Thyroid gland (tissue), 4 donors: ENCODE measurements at places on chromosomes 7 and 10.

GRCh38 chr10:44476409-44477045, 91.6 kb upstream of the CXCL12 start:
- no peak for DNase-seq

DNA sequence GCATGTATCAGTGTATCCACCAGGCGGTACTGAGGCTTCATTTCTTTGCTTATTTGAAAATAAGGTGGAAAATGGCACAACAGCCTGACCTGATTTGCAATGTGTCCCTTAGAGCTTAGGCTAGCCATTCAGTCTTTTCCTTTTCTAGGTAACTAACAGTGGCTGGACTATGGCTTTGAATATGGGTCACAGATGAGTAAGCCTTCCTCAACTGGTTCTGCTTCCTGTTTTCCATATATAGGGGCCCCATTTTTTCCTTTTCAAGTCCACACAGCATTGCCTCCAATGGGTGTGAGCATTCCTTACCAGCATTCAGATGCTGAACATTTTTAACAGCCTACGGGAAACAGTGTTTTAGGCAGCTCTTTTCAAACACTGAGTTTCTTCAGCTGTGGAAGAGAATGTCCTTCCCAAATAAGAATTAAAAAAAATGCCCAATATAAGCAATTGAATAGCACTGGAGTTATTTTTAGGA, 3.9 kb upstream of the ITGB1 start:
- no peak for DNase-seq

DNA sequence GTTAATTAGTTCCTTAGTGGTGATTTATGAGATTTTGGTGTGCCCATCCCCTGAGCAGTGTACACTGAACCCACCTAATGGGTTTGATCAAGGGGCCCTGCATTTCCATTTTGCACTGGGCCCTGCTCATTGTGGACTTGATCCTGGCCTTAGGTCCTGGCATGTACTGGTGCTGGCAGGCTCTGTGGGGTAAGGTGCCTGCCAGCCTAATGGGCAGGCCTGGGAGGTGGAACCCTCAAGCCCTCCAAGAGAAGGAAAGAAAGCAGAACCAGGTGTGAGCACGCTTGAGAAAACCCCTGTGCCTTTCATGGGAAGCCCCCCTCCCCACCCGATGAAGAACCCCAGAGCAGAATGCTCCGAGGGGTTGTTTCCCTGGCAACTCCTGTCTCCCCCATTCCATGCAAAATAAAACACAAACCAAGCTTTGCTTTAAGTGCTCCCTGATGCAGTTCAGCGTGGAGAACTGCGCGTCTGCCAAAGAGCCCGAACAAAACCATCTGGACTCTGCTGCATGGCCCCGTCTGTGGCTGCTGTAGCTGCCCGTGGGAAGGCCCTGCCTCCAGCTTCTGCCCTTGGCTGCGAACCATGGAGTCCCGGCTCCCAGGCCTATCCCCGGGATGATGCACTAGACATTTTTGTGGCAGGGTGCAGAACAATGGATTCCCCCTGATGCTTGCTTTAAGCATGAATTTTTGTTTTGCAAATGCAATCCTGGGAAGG, 123.3 kb downstream of the PRPF18 start:
- DNase-seq, result peak; percentile 61

- no peak for DNase-seq
These were observed 784.5 kb upstream of the ZWINT start for GRCh38 chr10:57145548-57145947.

- DNase-seq, result peak; percentile 72
These were observed 56.0 kb downstream of the LGI1 start for GRCh38 chr10:93813507-93814465.

DNA sequence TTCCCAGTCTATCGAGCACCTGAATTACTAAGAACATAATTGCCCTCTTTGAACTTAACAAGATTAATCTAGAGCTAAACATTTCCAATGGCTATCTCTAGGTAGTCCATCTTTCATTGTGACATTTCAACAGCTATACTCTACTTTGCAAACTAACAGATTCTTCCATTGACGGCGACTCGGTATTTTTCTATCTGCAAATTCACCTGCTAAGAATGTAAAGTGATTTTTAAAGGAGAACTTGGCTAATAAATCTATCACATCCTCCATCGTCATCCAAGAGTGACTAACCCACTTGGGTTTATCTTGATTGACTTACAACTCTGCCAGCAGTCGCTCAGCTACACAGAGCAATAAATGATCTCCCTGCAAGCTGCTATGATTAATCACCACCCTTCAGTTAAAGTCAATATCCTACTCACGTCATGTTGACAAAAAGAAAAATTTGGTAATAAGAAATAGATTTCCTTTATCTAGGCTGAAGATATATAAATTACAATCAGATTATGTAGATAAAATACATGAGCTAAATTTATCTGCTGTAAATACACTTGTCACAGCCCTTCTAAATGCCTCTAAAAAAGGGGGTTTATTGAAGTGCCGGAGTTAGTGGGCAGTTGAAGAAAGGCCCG, 99.5 kb downstream of the SFMBT2 start:
- DNase-seq, result no peak

DNA sequence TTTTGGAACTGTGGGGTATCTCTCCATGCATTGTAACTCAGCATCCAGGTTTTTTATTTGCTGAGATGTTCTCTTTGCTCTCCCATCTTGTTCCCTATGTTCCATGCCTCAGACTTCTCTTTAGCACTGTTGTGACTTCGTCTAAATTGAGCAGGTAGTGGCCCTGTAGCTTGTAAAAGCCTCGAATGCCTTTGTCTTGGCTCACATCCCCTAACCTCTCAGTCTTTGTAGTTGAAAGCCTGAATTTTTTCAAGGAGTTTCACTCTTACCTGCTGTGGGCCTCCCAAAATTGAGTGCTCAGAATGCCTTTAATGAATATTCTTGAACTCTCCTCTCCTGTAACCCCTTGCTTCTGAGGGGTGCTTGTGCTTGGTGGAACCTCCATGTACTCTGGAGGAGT, 1137.3 kb downstream of the REEP3 start:
- no peak for DNase-seq

- DNase-seq, result no peak
These were observed 15.4 kb downstream of the LIMK1 start for GRCh38 chr7:74099031-74099430.

DNA sequence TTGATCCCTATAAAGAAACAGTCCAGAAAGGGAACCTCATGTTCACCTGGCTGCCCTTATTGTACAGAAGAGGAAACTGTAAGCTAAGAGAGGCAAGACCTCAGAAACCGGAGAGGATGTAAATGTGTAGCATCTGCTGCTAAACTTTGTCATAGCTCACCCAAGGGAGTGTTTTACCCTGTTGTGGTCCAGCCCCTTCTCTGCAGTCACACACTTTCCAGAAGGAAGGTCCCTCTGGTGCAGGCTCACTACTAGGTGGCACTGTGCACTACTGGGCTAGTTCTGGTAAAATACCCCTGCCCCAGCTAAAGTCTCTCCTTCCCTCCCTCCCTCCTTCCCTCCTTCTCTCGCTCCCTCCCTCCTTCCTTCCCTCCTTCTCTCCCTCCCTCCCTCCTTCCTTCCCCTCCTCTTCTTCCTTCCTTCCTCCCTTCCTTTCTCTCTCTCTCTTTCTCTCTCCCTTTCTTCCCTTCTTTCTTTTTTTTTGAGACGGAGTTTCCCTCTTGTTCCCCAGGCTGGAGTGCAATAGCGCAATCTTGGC, 42.5 kb upstream of the LCOR start:
- no peak for DNase-seq

DNA sequence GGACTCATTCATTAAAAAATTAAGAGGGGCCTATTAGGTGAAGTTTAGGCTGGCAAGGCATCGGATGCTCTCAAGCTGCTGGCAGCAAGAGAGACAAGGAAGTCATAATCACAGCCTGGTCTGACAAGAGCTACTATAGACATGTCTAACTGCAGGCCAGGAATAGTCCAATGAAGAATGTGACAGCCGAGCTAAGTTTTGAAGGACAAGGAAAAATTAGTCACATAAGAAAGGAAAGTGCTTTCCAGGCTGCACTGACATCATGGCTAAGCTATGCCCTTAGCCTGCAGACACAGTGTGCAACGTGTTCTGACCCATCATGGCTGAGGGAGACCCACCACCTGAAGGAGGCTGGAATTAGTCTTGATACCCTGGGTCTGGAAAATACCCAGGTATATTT, 281.1 kb downstream of the PLXNA4 start:
- DNase-seq, result no peak

GRCh38 chr7:29239638-29240037, 45.1 kb downstream of the CHN2 start:
- no peak for DNase-seq

DNA sequence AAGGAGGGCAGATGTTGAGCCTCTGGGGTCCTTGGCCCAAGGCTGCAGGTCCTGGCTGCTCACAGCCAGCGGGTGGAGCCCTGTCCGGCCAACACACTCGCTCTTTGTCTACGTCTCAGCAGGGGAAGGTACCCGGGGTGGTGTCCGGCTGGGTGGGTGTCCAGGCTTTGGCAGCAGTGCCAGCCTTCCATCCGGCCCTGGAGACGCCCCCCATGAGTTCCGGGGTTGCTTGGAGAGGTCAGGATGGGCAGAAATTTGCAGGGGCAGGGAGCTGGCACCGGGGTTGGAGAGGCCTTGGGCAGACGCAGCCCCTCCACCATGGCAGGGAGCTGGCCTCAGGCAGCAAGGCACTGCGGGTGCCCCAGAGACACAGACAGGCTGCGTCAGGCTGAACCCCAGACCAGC, 42.2 kb upstream of the ELN start:
- DNase-seq, result no peak

DNA sequence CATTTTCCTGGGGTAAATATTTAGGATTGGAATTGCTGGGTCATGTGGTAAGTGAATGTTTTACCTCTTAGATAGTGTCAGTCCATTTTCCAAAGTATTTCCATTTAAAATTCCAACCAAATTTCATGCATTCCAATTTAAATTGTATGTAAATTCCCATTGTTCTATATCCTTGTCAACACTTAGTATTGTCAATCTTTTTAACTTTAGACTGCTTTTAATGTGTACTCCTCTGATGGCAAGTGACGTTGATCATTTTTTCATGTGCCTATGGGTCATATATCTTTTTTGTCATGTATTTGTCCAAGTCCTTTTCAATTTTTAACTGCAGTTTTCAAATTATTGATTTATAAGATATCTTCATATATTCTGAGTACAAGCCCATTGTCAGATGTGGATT, 80.8 kb upstream of the FAM20C start:
- DNase-seq, result no peak

- no peak for DNase-seq
These were observed 13.2 kb downstream of the EPHA1 start for GRCh38 chr7:143395187-143396149.

DNA sequence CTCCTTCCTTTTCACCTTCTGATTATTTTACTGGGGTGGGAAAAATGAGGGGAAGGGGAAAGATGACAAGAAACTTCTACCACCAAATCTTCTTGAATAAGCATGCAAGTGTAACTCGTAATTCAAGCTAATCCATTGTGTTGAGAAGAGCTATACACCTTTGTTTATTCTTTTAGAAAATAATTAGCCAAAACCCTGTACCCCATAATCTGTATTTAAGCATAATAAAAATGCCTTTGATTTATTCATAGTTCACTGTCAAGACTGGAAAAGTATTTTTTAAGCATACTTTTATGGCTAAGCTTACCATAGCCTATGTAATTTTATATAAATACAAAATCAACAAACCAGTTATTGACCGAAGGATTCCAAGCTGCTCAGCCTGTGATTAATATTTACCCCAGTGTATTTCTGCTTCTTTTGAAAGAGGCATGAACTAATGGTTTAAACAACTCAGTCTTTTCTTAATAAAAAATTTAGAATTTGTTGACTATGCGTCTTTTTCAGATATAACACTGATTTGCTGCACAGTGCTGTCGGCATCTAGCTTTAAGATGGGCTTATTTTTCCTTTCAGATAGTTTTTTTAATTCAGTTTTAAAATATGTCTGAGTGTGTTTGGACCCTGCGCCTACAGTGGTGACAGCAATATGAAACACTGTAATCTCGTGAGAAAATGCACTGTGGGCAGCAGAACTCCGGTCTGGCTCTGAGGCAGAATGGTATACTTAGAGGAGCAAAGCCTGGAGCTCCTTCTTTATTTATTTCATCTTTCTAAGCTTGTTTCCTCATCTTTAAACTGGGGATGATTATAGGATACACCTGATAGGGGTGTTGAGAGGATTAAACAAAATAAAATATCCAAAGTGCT, 238.8 kb upstream of the LRGUK start:
- DNase-seq, result no peak

DNA sequence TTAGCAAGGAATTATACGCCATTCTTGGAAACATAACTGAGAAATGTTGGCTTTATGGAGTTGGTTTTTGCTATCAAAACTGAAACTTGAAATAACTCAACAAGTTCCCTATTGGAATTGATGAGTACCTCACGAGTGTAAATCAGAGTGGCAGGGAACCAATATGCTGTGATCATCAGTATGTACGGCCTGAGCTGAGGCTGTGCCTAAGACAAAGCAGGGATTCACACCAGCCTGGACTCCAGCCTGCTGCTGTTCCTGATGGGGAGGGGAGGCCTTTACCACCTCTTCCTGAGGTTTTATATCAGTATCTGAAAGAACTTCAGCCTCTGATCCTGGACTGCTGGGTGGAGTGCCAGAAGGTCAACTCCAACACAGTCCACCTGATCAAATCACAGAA, 52.7 kb downstream of the CRTAC1 start:
- DNase-seq, result no peak

GRCh38 chr10:50508315-50509051, 115.3 kb downstream of the SGMS1 start:
- no peak for DNase-seq

DNA sequence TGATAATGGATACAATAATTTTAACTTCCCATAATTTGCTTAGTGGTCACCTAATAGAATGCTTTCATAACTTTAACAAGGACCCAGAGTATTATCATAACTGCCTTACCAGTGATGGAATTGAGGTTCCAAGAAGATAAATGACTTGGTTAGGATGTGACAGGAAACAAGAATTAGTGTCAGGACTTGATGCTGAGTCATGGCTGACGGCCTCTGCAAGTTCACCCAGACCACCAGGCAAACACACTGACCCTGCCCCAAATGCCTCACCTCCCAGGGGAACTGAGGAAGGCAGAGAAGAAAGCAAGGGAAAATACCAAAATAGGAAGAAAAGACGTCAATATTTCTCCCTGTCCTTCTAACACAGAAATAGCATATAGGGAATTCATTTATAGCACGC, 636.3 kb downstream of the PARD3 start:
- DNase-seq, result no peak

DNA sequence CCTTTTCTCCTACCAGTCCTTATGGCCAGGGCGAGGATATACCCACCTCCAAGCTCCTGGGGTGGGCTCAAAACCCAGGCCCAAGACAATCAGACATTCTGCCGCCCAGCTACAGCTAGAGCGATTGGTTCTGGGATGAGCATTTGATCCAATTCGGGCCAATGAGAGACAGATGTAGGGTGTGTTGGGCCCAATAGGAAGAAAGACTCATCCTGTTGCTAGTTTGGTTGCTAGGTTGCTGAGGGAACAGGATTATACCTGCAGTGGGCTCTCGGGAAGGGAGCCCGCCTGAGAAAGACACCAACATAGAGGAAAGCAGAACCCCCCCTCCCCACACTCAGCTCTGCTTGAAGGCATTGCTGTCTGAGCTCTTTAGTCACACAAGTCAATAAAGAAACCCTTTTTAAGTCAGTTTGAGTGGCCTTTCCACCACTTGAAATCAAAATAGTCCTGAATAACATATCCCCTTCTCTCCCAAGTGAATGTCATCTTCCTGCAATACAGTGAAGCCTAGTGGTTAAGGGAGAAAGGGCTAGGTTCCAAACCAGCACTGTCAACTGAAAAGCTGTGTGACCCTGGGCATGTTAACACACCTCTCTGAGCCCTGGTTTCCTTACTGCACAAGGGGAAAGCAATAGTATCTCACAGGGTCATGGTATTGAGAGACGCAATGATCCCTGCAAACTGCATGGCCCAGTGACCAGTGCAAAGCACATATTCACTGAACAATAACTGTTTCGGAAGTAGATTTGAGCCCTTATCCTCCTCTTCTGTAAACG, 21.8 kb downstream of the ITPRIP start:
- no peak for DNase-seq
